NCI-H1092 treated with DMSO at 0.1 percent for 48 hours (cell line): ENCODE measurements at places on chromosomes 5 and 9.

GRCh38 chr5:21594566-21594965, 1258.6 kb downstream of the CDH12 start:
- DNase-seq, result no peak

DNA sequence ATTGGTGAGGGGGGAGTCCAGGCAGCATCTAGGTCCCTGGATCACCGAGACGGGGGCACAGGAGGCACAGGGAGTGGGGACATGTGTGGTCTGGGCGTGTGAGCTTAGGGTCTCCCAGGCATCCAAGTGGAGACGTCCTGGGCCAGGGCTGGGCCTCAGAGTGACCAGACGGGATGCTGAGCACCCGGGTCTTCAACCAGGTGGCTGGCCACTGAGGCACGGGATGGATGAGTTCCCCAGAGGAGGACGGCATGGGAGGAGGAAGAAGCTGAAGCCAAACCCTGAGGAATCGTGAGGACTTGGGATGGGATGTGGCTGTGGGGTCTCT, 88.0 kb downstream of the LMX1B start:
- no peak for DNase-seq

DNA sequence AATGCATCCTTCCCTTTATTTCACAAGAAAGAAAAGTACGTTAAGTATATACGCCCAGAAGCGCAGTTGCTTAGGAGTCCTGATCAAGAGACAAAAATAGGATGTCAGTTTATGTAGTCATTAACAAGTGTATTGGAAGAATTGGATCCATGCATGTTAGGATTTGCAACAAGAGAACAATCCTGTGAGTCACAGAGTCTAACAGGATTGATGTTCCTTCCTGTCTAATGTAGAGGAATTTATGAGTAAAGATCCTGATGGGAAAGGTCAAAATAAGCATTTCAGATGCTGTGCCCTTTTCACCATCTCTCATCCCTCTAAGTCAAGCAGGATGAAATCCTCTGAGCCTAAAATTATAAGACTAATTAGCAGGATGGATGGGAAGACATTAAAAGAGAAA, 406.0 kb upstream of the GRIA1 start:
- no peak for DNase-seq

GRCh38 chr9:99085949-99086948, 18.7 kb upstream of the TGFBR1 start:
- DNase-seq, result no peak

DNA sequence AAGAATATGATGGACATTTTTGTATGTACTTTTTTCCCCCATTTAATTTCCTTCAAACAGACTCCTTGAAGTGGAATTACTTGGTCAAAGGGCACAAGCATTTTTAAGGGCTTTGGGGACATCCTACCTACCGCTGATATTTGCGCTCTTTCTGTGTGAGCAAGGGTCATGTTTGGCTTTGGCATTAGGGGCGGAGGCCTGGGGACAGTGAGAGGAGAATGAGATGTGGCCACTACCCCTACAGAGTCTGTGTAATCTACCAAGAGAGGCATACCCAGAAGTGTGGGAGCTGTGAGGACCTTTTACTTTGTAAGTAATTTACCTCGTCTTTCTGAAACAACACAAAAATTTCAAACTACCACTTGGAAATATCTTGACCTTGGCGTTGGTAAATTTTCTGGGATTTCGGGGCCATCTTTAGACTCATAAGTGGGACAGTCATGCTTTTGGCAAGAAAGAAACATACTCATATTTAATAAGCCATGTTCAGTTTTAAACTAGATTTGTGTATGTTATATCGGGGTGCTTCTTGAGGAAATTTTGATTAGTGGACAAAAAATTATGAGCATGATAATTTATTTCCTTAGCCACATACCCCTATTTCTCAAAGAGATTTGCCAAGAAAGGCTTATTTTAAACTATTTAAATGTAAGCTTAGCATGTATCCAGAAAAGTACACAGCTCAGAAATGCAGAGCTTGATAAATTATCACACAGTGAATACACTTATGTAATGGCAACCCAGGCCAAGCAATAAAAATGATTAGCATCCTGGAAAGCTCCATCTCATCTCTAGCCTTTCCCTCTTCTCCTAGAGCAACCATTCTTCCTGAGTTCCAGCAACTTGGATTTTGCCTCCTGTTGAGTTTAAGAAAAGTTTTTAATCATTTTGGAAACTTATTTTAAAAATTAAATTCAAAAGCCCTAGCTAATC, 63.6 kb downstream of the ARHGAP26 start:
- DNase-seq, result no peak

GRCh38 chr9:2595973-2596372, 25.6 kb upstream of the VLDLR start:
- DNase-seq, result no peak
